ENCODE measurements at places on chromosomes 1 and 21.

- no peak for DNase-seq
These were observed 11.1 kb upstream of the PAXBP1 start for GRCh38 chr21:32782698-32783097.

- no peak for DNase-seq
These were observed 100.8 kb downstream of the PRDM16 start for GRCh38 chr1:3169665-3170356.

DNA sequence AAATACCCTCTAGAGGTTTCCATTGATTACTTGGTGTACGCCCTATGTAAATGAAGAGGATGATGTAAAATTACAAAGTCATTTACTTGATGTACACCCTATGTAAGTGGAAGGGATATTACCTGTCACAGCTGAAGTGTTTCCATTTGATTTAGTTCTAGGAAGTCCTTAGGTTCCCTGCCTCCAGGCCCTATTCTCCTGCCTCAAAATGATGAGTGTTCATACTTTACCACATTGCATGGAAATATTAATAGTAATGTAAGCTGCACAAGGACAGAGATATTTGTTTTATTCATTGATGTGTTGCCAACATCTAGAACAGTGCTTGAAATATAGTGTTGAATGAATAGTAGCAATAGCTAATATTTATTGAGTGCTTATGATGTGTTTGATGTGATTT, 9.5 kb upstream of the AK4 start:
- no peak for DNase-seq

DNA sequence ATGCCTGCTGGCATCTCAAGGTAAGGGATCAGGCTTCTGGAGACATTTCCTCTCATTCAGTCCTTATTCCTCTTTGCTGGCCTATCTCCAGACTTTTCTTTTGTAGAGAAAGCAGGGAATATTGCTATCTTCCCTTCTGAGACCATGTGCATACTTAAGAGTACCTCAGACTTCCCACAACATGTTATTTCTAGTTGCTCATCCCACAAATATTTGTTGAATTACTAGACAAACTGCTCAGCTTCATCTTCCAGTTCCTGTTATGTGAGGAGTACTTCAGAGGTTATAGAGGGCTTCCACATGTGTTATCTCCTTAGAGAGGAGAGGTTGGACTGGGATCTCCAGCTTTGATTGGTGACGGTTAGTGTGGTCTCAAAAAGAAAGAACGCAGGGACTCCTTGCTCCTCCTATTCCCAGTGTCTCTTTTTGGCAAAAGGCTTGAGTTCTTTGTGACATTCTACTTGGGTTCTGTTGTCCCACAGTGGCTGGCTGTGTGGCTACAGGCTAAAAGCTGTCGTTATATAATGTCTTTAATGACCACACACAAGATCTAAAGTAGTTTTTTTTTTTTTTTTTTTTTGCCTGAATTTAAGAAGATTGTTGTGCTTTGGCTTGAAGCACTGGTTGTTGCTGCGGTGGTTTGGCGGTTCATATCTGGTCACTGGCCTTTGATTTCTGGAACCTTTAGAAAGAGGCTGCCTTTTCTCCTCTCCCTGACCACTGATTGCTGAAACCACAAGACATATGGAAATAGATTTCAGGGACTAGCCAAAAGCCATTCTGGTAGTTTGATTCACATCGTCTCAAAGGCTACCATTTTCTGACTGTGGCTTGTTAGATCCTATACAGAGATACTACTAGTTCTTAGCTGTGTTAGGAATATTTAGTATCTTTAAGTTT, 78.7 kb downstream of the FGGY start:
- peak; percentile 98 for DNase-seq

- DNase-seq, result no peak
These were observed 30.7 kb downstream of the DAB1 start for GRCh38 chr1:57393058-57393584.

- DNase-seq, result no peak
These were observed 1096.8 kb downstream of the ADGRL2 start for GRCh38 chr1:82897549-82897948.

- no peak for DNase-seq
These were observed 295.1 kb downstream of the SIPA1L2 start for GRCh38 chr1:232334811-232335210.

GRCh38 chr1:162210196-162210595, 140.7 kb downstream of the NOS1AP start:
- DNase-seq, result no peak

DNA sequence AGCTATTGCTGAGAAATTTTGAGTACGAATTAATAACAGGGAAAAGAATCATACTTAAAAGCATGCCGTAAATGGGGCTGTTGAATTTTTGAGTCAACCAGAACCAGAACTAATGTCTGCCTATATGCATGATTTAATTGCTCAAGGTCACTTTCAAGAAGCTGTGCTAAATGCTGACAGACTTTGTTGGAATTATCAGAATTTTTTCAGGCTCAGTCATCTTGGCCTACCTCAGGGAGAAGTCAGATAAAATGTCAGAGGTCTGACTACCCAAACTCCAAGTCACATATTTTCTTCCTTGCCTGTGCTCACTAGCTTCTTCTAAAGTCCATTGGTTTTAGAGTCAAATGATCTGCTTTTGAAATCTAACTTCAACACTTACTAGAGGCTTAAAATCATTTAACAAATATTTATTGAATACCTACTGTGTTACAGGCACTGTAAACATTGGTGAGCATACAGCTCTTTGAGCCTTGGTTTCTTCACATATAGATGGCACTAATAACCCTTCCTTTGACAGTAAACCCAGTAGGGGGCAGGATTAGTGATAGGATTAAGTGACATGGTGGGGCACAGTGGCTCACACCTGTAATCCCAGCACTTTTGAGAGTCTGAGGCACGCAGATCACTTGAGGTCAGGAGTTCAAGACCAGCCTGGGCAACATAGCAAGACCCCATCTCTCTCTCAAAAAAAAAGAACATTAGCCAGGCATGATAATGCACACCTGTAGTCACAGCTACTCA, 121.2 kb upstream of the SLC44A3 start:
- peak; percentile 48 for DNase-seq

DNA sequence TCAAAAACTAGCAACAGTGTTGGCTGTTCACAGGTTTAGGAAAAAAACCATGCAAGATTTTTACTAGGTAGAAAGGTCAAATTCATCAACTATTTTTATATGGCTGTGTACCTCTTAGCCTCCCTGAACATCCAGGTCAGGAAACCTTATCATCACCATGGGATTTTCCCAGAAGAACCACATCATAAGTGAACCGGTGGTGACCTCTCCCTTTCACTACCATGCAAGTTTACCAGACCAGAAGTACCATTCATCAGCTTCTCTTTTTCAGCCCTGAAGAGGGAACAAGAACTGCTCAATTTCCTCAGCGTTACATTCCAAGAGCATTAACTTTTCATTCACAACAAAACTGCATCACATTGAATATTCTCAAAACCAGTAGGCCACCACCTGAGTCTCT, 5.9 kb downstream of the SSBP3 start:
- DNase-seq, result no peak

GRCh38 chr1:72283022-72283306, 625 bp upstream of the NEGR1 start:
- no peak for DNase-seq

Data from astrocyte of the spinal cord (primary cell).